RPMI8226 (cell line): ENCODE measurements at places on chromosomes 5 and 9.

DNA sequence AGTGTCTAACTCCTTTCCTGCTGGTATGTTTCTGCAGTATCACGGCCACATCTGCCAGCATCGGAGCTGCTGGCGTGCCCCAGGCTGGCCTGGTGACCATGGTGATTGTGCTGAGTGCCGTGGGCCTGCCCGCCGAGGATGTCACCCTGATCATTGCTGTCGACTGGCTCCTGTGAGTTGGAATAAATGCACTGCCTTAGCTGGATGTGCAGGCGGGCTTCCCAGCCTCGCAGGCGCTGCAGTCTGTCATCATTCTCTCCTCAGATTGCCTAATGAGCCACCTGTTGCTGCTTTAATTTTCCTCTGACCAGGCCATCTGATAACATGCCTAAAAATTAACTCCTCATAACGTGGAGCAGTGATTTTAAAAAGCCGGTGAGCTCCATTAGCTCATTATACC is 79.1 kb upstream of the PLPP6 start:
- no peak for DNase-seq

- no peak for DNase-seq
Observed at GRCh38 chr5:746258-746761, 38.2 kb downstream of the ZDHHC11B start.

- peak; percentile 40 for DNase-seq
Observed at GRCh38 chr5:160799184-160799583, 52.8 kb downstream of the ATP10B start.

DNA sequence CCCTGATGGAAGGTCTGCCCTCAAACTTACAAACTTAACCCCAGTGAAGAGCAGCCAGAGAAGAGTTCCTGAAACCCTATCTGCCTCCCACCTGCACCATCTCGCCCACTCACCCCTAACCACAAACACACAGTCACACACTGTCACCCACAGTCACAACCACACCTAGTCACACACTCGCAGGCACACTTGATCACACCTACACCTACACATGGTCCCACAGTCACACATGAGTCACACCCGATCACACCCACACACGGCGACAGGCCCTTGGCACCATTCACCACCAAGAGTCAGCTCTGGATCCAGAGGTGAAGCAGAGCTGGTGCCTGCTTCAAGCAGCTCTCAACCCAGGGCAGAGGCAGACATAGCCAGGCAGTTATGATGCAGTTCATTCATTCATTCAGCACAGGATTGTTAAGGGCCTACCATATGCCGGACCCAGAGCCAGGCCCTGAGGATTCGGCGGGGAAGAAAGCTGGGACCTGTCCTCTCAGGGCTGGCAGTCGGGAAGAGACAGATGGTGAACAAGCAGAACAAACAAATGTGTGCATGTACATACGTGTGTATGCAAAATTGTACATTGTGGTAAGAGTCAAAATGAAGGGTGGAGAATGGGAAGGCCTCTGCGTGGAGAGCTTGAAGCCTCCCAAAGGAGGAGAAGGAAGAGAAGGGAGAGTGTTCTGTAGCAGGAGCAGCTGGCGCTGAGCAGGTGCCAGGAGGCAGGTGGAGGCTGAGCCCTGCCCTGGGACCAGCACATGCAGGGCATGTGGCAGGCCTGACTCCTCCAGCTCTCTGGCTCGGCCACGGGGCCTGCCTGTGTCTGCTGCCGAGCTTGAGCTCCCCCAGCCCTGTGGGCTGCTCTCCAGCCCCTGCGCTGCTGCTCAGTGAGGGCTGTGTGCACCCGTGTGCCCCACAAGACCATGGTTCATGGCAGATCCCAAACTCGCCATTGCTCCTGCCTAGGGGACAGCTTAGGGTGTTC is 6.4 kb downstream of the TSPAN17 start:
- no peak for DNase-seq

- DNase-seq, result no peak
Observed at GRCh38 chr5:125657936-125658335, 765.3 kb upstream of the GRAMD2B start.
